Sciatic nerve (tissue), 2 donors: ENCODE measurements at places on chromosomes 2 and 18. TPM values are rescaled to one million over a fixed set of nuclear protein-coding genes. Genes with fewer than 3 reads are reported as not detected.

DNA sequence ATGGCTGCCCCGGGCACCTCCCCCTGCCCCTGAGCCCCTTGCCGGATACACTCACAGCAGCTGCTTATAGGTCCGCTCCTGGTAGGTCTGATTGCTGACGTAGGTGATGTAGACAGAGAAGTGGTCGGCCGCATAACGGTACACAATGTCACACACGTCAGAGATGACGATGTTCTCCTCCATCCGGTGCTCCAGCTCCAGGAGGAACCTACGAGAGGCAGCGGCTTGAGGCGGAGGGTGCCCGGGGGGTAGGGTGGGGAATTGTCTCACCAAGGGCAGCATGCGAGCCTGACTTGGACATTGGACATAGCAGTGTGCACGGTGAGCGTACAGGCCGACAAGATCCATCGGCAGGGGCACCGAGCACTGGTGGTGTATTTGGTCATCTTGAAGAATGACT is 22.8 kb downstream of the SNORC start:
- DNase-seq: no peak

The NEU4 gene
- not detected for total RNA-seq

DNA sequence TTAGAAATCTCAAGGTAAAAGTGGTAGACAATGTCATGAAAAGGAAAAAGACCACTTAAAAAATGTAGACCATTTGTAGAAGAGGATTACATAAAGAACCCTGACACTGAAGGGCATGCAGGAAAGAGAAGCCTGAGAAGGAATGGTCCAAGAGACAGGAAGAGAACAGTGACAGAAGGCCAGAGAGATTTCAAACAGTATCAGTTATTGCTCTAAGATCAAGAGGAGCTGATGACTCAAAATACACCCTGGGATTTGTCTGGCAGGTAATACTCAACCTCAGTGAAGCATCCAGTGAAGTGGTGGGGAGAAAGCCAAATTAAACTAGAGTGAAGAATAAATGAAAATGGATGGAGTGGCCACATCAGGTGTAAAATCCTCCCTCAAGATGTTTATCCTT is 100.5 kb downstream of the PDE11A start:
- no peak for DNase-seq

The REG1B gene
- total RNA-seq: 2.3 TPM

- DNase-seq: no peak
These were observed 28.9 kb downstream of the EIPR1 start for GRCh38 chr2:3348767-3349166.

- DNase-seq: no peak
These were observed 46.4 kb downstream of the LPIN2 start for GRCh38 chr18:2966560-2966959.

GRCh38 chr2:167334146-167334742 is 446.0 kb downstream of the XIRP2 start:
- no peak for DNase-seq

The HJURP gene
- 0.71 TPM for total RNA-seq

DNA sequence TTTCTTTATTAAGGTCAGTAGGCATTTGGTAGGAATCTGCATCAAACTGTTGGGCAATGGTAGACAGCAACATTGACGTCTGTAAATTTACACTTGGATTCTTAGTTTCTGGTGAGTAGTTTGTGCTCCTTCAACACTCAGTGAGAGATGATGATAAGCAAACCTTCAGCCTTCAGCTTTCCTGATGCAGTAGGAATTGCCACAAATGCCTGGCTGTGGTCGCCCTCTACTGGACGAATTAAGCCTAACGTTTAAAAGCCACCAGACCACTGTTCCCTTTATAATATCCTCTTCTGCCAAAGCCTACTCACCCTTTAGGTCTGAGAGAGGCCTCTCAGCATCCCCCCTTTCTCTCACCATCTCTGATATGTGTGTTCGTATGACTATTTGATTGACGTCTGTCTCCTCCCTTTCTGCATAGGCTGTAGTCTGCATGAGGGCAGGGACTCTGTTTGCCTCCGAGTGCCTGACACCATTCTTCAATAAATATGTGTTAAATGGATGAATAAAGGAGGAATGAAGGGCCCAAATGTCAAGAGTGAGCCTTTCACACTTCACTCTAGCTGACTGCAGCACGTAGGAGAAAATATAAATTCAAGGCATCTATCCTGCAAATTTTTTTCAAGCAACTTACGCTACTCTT is 47.0 kb upstream of the PLEKHM3 start:
- DNase-seq: peak; percentile 72

DNA sequence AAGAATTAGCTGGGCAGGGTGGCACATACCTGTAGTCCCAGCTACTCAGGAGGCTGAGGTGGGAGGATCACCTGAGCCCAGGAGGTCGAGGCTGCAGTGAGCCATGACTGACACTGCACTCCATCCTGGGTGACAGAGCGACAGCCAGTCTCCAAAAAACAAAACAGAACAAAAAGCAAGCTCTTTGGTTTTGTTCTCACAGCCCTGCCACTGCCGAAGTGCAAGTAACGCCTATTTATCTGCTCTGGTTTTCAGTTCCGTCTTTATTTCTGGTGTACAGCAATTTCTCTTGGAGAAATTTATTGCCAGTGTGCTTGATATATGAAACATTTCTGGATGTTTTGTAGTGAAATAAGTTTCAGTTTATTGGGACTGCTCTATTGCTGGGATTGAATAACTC is 61.9 kb downstream of the RAB10 start:
- no peak for DNase-seq

- DNase-seq: no peak
These were observed 53.1 kb downstream of the SPATS2L start for GRCh38 chr2:200359552-200359951.

- DNase-seq: peak; percentile 42
These were observed 99.8 kb downstream of the SH3BP4 start for GRCh38 chr2:235051436-235052260.

GRCh38 chr2:81263989-81264388 is 959.4 kb upstream of the LRRTM1 start:
- no peak for DNase-seq

GRCh38 chr2:95018861-95019550 is 6.5 kb upstream of the MAL start:
- DNase-seq: no peak

GRCh38 chr2:105113616-105114291 is 75.9 kb downstream of the MRPS9 start:
- DNase-seq: no peak

DNA sequence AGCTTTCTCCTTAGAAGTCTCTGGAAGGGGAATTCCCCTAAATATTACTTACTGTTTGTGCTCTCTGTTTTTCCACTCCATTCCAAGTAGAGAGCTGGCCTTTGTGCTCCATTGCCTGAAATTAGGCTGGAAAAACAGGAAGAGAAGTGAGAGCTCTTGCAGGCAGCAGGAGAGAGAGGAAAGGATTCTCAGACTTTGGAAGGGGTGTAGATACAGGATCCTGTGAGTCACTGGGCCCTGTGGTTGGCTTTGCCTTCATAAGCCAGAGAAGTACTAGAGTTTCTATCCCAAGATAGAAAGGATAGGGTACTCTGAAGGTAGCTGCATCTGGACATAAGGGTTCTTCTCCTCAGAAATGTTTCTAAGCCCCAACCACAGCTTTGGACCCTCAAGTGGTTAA is 188.9 kb downstream of the CMPK2 start:
- DNase-seq: no peak

- no peak for DNase-seq
These were observed 196.8 kb downstream of the MCFD2 start for GRCh38 chr2:46718784-46719183.

DNA sequence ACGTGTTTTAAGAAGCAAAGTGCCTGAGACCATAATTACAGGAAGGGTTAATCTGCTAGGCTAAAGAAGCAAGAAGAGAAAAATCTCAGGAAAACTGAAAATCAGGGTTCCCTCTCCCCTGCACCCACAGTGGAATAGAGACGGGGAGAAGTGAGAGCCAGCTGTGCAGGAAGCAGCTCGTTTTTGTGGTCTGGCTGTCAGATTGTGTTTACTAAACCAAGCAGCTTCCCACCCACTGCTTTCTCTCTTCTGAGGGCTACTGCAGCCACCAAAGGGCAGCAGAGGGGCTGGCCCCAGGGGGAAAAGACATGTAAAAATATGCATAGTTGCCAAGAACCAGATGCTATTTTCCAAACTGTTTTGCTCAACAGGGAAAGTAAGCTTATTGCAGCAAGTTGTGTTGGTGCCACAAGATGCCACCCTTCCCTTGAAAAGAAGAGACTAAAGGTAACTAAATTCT is 72.6 kb upstream of the THUMPD2 start:
- no peak for DNase-seq

DNA sequence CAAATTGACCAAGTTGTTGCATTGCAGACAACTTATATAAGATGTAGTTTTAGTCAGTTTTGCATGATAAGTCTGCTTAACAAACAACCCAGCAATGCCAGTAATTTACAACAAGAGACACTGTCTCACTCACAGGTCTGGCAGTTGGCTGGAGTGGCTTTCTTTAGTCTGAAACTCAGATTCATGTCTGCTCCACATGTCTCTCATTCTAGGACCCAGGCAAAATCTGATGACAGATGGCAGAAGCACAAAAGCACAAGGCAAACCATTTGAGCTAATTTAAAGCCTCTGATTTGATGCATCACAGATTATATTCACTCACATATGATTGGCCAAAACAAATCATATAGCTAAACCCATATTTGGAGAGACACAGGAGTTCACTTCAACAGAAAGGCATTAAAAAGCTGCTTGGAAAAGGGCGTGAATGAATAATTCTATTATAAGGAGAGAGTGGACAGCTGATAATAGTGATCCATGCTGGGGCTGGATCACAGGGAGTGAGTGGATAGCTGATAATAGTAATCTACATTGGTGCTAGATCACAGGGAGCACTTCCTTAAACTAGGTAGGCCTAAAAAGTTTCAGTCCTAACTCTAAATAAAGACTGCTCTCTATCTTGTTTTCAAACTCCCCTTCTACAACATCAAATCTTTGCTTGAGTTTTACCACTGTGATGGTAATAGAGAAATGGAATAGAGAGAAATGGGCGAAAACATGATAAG is 593.2 kb upstream of the ZNF804A start:
- DNase-seq: no peak

DNA sequence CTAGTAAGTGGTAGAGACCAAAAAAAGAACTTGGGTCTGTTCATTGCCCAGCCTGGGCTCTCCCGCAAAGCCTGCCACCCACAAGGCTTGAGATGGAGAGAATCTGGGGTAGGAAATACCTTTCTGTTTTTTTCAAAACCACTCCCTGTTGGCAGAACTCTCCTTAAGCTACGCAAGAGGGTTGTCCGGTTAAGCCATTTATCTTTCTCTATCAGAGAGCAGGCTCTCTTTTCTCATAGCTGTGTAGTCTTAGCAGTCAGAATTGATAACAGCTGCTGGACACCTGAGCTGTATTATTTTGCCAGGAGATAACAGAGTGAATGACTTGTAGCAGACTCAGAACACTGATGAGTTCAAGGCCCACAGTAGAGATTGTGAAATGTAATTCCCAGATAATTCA is 1088.1 kb downstream of the TSN start:
- no peak for DNase-seq

The EML6 gene
- 0.89 TPM for total RNA-seq

- DNase-seq: no peak
These were observed 671.1 kb downstream of the RNF144A start for GRCh38 chr2:7588295-7588694.
